PC-9 (cell line): ENCODE measurements at places on chromosomes 2 and 18. TPM values are rescaled to one million over a fixed set of nuclear protein-coding genes. Genes with fewer than 3 reads are reported as not detected.

GRCh38 chr2:210546424-210547208 lies 9.8 kb upstream of the CPS1 start:
- DNase-seq, result no peak

DNA sequence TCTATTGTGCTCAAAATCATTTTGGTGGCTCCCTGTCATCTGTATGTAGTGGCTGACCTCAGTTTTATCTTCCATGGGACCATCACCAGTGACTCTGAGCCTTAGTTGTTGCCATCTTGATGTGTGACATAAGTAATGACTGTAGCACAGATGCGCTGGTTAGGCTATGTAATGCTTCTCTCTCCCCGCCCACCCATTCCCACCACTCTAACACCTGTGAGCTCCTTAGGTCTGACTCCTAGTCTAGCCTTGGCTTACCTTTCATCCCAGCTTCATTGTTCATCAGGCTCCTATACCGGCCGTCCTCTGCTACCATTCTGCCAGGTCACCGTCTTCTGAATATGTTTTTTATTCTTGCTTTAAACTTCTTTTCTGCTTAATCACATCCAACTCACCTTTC lies 17.2 kb downstream of the MYO1B start:
- no peak for DNase-seq

GRCh38 chr2:133502678-133503077 lies 65.6 kb downstream of the NCKAP5 start:
- DNase-seq, result no peak

The TGFA gene
- total RNA-seq, result 27.7 and 36.4 TPM in 2 replicates

The SIX3 gene
- total RNA-seq, result 1.4 TPM in 2 replicates

The CTAGE1 gene
- not detected in 2 replicates for total RNA-seq
